Jurkat, Clone E6-1 (cell line): ENCODE measurements at places on chromosomes 1 and 21.

GRCh38 chr1:75023005-75023404 is 111.2 kb upstream of the LHX8 start:
- DNase-seq, result no peak

GRCh38 chr21:26679284-26679683 is 106.2 kb upstream of the CYYR1 start:
- no peak for DNase-seq

DNA sequence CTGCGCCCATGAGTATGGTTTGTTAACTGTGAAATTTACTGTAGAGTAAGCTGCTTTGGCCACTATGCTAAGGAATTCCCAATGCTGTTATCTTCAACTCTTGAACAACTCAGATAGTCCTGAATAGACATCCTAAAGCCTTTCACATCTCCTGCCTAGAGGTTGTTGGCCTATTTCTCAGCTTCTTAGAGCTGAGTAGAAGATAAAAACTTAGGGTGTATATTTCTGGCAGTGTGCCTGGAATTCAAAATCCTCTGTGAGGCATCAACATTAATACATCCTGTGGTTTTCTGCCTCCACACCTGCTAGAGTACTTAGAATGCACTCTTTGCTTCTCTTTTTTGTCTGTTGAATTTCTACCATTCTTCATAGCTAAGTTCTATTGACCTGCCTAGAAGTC is 45.8 kb upstream of the RC3H1 start:
- DNase-seq, result peak; percentile 92

- no peak for DNase-seq
These were observed 1.4 kb upstream of the IL24 start for GRCh38 chr1:206895837-206896242.

DNA sequence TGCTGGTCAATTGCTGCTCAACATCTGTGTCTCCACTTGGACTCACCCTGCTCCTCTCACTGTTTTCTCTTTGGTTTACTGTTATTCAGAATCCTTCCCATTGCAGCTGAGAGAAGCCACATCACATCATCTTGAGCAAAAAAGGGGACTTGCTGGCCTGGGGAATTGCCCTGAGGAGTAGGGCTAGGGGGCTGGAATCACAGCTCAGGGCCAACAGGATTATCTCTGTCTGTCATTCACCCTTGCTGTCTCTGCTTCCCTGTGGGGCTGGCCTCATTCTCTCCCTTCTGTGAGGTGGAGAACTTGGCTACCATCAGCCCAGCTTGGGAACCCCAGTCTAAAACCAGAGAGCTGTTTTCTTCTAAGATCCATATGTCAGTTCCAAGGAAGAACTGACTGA is 140.7 kb upstream of the WNT4 start:
- DNase-seq, result no peak

- DNase-seq, result no peak
These were observed 79.9 kb downstream of the OBSCN start for GRCh38 chr1:228287541-228288425.

- no peak for DNase-seq
These were observed 35.8 kb downstream of the LDLRAD1 start for GRCh38 chr1:53982034-53982762.

DNA sequence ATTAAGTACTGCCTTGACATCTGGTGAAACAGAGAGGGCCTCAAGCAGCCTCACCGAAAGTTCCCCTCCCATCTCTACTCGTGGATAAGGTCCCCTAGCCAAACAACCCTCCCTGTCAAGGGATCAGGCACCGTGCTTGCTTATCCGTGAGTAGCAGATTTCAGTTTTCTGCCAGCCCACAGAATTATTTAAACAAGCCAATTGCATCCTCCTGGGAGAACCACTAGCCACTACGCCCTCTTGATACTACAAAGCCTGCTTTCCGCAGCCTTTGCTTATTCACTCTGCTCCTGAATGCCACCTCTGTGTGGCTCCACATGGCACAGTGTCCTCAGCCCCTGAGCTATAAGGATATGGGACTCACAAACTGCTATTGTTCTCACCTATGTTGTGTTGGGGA is 5.9 kb upstream of the TFF2 start:
- no peak for DNase-seq

DNA sequence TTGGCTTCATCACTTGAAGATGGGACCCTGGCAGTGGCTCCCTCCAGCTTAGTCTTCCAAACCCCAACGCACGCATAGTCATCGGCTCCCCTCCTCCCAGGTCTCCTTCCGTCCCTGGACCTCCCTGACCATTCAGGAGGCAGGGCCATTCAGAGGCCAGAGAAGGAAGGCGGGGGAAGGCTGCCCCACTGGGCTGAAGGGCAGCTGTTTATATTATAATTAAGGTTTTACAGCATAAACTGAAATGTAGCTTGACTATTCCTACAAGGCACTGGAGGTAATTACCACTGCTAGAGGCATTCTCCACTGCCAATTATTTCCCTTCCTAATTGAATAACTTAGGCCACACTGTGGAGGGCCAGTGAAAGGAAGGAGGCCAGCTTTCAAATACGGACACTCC is 170.6 kb upstream of the PROX1 start:
- no peak for DNase-seq
